ENCODE measurements at places on chromosomes 3 and 15. TPM values are rescaled to one million over a fixed set of nuclear protein-coding genes. Genes with fewer than 3 reads are reported as not detected.

Gene ACTRT3
- total RNA-seq: not detected

DNA sequence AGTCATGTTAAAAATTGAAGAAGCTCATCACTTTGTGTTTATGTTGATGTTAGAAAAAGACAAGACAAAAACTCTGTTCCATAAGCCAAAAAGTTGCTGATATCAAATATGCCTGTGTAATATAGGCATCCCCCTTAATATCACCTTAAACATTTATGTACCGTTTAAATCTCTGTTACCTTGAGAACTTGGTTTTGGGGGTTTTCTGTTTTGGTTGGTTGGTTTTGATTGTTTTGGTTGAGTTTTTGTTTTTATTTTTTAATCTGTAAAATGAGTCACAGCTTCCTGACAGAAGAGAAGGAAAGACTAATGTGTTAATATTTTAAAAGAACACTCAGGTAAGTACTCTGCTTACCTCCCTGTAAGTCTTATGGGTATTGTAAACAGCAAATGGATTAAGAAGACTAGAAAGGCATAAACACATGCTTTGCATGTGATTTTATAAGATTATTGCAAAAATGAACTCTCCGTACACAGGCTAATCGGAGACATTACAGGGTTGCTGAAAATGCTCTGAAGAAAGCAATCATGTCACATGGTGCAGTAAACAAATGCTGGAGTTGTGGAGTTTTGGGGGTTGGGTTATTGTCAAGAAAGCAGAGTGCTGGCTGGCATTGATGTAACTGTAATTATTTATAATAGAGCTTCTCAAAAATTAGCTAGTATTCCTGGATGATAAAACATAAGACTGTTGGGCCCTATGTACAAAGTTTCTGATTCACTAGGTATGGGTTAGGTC is 69.5 kb upstream of the MBNL1 start:
- no peak for DNase-seq

DNA sequence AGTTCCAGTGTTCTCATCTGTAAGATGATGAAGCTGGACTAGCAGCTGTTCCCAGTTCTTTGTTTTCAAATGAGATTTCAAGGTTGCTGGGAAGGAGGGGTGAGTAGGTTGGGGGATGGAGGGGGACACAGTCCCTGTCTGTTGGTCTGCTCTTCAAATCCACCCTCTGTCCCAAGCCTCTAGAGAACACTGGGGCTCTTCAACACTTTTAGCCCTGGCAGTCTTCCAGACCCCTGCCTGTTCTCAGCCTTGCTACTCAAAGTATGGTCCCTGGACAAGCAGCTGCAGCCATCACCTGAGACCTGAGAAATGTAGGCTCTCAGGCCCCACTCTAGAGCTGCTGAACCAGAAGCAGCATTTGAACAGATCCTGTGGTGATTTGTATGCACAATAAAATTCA is 41.3 kb downstream of the NEK11 start:
- DNase-seq: peak; percentile 90

Gene PODXL2
- total RNA-seq: 10.9 TPM

Gene ERICH6
- total RNA-seq: not detected

GRCh38 chr3:49807431-49808114 is 4.5 kb downstream of the INKA1 start:
- no peak for DNase-seq

All from SJCRH30 (cell line).